ENCODE measurements at places on chromosomes 2 and 18.
A peak's percentile ranks its signal among the peaks of the same experiment; 100 is the strongest.

- no peak for DNase-seq
These were observed at the start of gene DCC for GRCh38 chr18:52339891-52340371. Gene DCC, plus strand, starts transcription at chr18:52340197. Its CDS starts 591 bp downstream, at chr18:52340788.

DNA sequence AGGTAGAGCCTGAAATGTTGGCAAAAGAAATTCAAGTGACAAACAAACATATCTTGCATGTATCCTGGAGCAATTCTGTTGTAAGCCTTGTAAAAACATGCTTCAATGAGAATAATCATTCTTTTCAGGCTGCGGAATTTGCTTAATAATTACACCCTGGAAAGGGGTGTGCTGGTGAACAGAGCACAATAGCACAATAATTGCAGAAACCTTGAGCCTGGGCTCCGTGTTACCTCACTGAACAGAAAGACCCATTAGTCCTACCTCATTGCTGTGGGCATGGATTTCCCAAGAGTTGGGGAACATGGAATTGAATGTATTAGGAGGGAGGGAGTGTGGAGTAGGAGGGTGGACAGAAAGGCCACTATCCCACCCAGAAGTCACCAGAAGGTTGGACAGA is 168.0 kb upstream of the ALKAL2 start:
- no peak for DNase-seq

DNA sequence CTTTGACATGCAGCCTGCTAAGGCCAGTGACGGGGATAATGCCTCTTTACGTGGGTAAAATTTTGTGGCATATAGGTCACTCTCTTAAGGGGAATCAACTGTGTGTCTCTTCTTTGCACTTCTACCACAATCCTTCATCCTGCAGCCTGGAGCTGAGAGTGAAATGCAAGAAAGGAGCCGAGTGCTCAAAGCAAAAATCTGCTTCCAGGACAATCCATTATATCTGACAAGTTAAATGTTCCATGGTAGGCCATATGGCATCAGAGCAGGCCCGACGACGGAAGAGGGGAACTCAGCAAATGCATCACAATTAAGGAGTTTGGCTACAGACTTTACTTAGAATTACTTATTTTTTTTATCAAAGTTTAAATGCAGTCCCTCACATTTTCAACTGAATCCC is 171.2 kb downstream of the TCF4 start:
- no peak for DNase-seq

- DNase-seq: no peak
These were observed 42.1 kb upstream of the GLS start for GRCh38 chr2:190838492-190838910.

DNA sequence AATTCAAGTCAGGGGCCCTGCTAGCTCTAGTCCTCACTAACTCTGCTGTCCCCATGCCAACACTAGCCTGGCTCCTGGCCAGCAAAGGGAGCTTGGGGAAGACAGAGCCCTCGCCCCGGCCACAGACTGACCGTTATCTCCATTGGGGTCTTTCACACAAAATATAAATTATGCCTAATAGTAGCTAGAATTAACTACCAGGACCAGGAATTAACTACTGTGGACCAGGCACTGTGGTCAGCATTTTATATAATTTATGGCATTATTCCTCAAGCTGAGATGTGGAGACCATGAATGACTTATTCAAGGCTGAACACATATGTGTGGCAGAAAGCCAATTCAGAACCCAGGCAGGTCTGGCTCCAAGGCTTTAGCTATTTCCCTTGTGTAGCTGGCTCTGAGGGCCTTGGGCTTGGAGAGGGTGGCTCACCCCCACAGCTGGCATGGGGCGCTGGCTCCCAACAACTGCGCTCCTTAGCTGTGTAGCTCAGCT is 49.2 kb downstream of the CELF4 start:
- DNase-seq: no peak

DNA sequence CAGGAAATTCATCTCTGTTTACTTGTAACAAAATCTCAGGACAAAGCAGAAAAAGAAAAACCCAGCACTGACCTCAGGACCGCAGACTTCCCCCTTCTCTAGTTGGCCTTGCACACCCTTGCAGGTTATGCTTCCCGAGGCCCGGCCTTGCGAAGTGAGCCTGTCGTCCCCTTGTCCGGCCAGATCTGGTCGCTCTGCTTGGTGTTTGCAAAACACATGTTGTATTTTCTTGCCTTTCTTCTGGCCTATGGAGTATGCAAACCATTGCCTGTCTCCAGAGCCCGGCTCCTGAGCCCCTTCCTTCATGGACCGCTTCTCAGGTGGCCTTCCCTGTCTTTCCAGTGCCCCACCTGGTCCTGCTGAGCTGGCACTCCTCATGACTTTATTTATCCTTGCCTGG is 4.8 kb downstream of the IMPA2 start:
- no peak for DNase-seq

- no peak for DNase-seq
These were observed 85.9 kb upstream of the RANBP2 start for GRCh38 chr2:108633409-108633808.

DNA sequence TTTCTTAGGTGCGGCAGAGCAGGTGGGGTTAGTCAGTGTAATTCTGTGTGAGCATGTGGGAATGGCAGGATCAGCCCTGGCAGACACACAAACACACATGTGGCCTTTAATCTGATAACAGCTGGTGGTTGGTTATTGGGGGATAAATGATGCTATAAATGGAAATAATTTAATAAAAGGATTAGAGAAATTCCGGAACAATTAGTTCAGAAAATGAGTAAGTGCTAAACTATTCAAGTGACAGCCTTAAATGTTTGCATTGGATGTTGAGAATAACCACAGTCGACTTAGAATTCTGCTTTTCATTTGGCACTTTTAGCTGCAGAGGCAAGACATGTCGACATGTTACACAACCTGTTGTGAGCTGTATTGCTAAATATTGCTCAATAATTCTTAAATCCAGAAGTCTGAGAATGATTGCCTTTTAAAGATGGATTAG is 7.2 kb downstream of the SMYD1 start:
- no peak for DNase-seq

DNA sequence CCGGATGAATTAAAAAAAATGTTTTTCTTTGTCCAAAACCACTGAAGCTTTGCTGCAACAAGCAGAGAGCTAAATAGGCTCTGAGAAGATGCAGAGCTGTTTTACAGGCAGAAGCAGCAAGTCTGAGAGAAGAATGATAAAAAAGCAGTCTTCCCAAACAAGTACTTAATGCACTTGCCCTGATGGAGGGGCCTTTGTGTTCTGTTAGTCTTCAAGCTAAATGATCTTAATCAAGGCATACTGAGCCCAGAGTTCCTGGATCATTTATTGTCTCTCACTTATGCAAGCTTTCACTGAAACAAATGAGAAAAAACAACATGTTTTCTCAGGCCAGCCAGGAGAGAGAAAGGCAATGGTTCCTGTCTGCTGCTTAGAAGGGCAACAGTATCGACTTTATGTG is 152.5 kb downstream of the CLIP4 start:
- DNase-seq: no peak

GRCh38 chr2:190929919-190930318 is 49.3 kb downstream of the GLS start:
- DNase-seq: no peak

DNA sequence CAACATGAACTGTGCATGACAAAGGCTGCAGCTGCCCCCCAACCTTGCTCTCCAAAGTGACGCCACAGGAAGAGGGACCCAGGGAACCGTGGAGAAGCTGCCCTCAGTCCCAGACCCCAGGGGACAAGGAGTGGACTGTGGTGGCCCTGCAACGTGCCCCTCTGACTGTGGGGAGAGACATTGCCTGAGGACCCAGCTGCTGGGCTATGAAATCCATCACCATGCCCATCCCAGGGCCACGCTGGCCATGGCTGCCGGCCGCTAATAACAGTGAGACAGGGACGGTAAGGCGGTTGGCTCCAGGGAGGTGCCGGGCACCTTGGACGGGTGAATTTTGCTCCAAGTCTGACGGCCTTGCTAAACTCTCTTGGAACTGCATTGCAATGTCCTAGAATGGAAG is 211.3 kb upstream of the HDAC4 start:
- DNase-seq: no peak

DNA sequence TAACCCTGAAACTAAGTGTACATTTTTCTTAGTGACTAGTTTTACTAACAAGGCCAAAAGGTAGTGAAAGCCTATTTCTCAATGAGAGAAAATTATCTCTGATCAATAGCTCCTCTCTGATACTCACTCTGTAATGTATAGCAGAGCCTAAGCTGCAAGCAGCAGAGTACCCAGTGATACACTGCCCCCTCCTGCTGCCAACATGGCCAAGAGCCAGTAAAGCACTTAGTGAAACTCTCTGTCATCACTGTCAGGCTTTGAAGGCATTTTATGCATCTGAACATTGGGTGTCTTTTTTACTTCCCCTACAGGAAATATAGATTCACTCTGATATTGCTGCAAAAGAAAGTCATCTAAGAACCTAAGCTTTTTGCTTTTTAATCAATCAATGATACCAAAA is 784.1 kb upstream of the CDH7 start:
- DNase-seq: no peak

- DNase-seq: no peak
These were observed 21.0 kb upstream of the STAT4 start for GRCh38 chr2:191171708-191172355.

- DNase-seq: no peak
These were observed 20.8 kb downstream of the NCOA1 start for GRCh38 chr2:24511894-24512293.

- DNase-seq: no peak
These were observed 72.8 kb upstream of the MC4R start for GRCh38 chr18:60445341-60445740.

- DNase-seq: no peak
These were observed 12.9 kb downstream of the PLEKHM3 start for GRCh38 chr2:208012449-208012848.

GRCh38 chr2:64317707-64318475 is 136.1 kb upstream of the LGALSL start:
- no peak for DNase-seq

GRCh38 chr2:234157817-234158588 is 107.5 kb downstream of the SPP2 start:
- DNase-seq: no peak

DNA sequence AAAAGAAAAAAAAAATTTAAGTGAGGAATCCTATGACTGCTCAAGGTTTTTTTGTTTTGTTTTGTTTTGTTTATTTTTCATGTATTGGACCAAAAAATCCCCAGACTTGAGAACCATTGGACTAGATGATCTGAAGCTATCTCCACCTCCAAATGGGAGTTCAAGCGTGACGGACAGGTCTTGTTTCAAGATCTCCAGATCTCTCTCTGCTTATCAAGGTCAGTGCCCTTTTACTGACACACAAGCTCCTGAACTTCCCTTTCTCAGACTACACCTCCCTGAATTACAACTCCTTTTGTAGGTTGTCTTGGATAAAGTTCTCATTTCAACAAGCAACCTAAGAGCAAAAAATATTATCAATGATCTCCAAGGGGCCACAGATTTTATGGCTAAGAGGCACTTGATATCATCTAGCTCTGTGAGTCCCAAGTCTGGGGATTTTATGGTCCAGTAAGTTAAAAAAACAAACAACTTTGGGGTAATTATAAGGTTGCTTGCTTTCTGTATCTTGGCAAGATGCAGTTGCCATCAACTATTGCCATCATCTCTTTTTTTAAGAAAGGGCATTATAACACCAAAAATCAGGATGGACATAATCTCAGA is 396.0 kb upstream of the ATP5MC3 start:
- DNase-seq: no peak

GRCh38 chr2:109460553-109461324 is 153.0 kb downstream of the SEPTIN10 start:
- DNase-seq: no peak

DNA sequence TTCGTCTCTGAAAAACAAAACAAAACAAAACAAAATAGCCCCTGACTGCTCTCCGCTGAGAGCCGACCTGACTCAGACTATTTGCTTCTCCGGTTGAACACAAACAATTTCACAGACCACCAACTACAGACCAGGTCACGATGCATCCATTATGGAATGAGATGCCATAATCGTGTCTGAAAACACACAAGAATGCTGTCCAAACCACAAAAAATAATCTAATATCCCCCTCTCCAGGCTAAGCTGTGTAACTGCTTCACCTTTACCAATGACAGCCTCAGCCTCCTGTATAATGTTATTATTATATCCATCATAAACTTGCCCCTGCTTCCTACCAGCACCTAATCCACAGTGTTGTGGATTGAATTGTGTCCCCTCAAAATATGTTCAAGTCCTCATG is 114.7 kb downstream of the DNAH6 start:
- DNase-seq: peak; percentile 57

GRCh38 chr2:189076572-189076971 is 102.4 kb downstream of the COL3A1 start:
- DNase-seq: no peak

DNA sequence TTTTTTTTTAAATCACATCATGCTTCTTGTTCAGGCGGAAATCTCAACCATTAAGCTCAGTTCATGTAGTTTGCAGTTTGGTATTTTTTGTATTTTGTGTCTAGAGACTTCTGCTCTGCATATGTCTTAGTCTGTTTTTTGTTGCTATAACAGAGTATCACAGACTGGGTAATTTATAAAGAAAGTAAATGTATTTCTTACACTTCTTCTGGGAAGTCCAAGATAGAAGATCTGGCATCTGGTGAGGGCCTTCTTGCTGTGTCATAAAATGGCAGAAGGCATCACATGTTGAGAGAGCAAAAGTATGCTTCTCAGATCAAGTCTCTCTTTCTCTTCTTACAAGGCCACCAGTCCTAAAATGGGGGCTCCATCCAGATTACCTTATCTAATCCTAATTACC is 208.2 kb downstream of the CTNNA2 start:
- no peak for DNase-seq

DNA sequence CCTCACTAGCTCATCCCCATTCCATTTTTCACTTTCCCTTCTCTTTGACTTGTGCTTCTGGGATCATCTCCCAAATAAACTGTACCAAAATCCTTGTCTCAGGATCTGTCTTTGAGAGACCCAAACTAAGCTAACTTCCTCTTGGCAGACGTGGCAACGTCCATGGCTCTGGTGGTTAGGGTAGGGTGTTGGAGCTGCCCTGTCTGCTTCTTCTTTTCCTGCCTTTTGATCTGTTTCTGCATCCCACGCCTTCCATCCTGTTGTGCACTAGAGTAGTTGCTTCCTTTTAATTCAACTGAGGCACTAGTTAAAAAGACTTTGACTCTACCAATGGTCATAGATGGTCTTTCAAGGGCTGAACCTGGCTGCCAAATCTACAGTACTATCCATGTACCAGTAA is 5.5 kb upstream of the MAP4K4 start:
- DNase-seq: no peak

GRCh38 chr2:38315707-38316333 is 61.3 kb downstream of the ATL2 start:
- DNase-seq: peak; percentile 38

DNA sequence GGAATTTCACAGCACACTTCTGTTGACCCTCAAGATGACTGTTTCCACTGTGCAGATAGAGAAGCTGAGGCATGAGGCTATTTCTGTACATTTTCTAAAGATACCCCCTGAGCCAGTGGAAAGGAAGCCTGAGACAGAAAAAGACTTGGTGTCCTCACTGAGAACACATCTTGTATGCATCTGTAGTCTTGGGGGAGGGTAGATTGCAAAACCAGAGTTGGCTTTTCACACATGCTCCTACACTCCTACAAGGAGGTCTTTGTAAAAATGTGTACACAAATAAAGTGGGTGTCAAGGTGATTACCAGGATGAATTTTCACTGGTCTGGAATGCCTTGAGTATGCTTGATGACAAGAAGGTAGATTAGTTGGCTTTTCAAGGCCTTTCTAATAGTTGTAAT is 98.0 kb downstream of the KCTD18 start:
- no peak for DNase-seq

Measured in CD4-positive, alpha-beta memory T cell (primary cell).